ENCODE measurements at places on chromosomes 6 and 20.

- no peak for DNase-seq
Measured at GRCh38 chr20:29300579-29301551, 1956.6 kb upstream of the DEFB115 start.

- no peak for DNase-seq
Measured at GRCh38 chr6:143410859-143411270, 39.6 kb downstream of the ADAT2 start.

GRCh38 chr6:148682990-148683389 lies 63.8 kb upstream of the UST start:
- no peak for DNase-seq

DNA sequence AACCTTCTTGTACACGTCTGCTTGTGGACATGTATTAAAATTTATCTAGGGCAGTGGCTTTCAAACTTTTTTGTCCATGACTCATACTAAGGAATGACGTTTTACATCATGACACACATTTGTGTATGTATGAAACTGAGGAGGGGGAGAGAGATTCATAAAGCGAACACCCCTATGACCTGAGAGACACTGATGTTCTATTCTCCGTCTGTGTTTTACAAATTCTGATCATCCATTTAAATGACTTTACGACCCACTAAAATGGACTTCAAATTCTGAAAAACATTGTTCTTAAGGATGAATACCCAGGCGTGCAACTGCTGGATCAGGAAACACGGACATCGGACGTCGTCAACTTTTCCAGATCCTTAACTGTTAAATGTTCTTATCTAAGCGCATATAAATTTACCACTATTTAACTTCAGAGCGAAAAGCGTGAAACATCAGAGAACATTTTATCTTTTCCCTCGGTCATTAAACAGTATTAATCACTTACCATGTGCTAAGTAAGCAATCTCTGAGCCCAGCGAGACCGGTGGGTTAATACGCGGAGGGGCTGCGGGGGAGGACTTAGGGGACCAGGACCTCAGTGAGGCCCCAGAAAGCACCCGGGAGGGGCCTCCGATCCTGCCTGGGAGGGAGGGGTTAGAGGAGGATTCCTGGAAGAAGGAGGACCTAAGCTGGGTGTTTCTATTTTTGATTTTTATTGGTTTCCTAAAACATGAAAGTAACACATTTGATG lies 1.2 kb downstream of the PLAGL1 start:
- no peak for DNase-seq

GRCh38 chr6:31712296-31712695 lies 2.9 kb upstream of the LY6G6D start:
- DNase-seq: no peak

DNA sequence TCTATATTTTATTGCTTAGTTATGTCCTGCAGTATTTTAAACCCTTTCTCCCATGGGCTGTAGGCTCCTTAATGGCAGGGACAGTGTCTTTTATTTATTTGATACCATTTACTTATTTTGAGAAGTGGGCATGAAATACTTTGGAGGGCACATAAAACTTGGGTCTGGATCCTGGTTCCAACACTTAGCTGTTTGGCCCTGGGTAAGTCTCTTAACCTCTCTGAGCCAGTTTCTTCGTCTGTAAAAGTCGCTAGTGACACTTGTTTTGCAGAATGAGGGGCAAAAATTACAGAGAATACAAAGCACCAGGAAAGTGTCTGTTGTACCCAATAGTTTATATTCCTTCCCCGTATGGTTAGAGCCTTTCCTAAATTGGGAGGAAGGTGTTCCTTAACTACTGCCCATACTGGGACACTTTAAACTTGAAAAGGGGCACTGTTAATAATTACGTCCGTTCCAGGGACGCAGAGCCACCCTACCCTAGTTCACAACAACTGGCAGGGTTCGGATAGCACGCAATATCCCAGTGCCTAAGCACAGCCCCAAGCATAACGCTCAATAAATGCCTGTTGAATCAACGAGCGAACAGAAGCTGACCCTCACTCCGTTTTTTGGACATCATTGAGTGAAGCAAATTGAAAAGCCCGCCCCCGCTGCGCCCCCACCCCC lies 6.0 kb upstream of the ARMC12 start:
- no peak for DNase-seq

GRCh38 chr6:113018351-113019151 lies 671.4 kb downstream of the RFPL4B start:
- DNase-seq: no peak

- DNase-seq: peak; percentile 61
Measured at GRCh38 chr20:59933849-59934585, 580 bp upstream of the SYCP2 start.

- DNase-seq: no peak
Measured at GRCh38 chr20:20303742-20304141, 64.2 kb upstream of the INSM1 start.

- no peak for DNase-seq
Measured at GRCh38 chr6:42032366-42032765, 18.0 kb upstream of the TAF8 start.

DNA sequence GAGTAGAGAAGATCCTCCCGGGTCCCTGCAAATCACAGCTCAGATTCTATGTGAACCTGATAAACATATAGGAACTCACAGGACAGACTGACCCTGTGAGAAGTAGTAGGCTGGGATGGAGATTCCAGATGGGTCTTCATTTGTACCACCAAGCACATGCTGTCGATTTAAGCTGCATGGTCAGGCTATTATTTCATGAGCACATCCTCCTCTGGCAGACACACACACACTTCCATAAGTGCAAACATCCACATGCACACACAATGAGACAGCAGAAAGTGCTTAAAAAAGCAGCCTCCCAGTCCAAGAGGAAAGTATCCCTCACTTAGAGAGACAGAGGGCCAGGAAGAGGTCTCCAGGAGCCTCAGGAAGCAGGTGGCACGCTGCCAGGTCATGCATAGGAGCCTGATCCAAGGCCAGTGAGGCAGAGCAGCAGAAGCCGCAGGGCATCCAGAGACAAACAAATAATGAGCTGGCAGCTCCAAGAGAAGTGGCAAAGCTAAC lies 131.8 kb downstream of the UNC5CL start:
- no peak for DNase-seq

- DNase-seq: no peak
Measured at GRCh38 chr20:24134284-24134683, 145.7 kb upstream of the GGTLC1 start.

DNA sequence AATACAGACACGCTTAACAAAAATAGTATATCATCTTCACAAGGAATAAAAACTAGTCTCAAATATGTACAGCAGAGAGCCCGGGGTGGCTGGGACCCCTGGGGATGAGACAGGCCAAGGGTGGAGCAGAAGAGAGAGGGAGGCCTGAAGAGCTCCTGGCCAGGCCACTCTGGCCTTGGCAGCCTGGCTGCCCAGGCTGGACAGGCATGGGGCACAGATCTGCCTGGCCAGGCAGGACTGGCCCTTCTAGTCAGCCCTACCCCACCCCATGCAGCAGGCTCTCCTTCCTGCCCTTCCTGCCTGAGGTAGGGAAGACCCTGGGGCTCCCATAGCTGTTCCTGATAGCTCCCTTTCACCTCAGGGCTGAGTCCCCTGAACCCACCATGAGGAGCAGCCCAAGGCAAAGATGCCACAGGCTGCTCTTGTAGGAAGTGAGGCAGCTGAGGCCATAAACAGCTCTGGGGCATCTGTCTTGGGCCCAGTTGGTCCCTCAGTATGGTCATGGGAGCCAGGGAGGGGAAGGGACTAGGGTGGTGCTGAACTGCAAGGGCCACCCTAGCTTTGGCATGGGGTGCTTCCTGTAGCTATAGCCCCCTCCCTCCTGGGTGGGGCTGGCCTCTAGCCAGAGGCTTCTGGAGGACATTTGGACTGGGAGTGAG lies 27.1 kb downstream of the COX4I2 start:
- no peak for DNase-seq

- DNase-seq: no peak
Measured at GRCh38 chr20:58224097-58224496, 4.4 kb downstream of the ANKRD60 start.

GRCh38 chr20:12159261-12159660 lies 241.6 kb downstream of the BTBD3 start:
- no peak for DNase-seq

DNA sequence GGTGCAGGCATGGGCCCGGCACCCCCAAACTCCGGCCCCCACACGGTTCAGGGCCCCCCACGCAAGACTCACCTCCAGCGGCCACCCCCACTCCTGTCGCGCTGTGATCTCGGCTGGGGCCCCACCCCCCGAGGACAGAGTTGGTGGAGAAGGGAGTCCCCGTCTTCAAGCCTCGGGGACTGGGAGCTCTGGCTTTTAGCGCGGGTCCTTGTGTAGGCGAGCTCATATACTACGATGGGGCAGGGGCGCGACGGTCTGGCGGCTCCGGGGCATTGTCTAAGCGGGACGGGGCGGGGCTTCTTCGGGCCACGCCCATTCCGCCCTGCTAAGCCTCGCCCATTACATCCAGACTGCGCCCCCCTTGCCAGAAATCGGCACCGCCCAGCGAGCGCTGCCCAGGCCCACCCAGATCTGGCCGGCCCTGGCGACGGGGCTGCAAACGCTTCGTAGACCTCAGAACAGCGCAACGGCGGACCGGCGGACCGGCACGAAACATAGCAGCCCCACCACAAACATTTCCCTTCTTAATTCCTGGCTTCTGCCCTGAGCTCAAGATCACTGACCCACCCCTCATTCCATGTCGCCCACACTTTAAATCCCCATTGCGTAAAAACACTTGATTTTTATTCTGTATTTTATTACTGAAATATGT lies 1.0 kb upstream of the DDAH2 start:
- DNase-seq: peak; percentile 44

DNA sequence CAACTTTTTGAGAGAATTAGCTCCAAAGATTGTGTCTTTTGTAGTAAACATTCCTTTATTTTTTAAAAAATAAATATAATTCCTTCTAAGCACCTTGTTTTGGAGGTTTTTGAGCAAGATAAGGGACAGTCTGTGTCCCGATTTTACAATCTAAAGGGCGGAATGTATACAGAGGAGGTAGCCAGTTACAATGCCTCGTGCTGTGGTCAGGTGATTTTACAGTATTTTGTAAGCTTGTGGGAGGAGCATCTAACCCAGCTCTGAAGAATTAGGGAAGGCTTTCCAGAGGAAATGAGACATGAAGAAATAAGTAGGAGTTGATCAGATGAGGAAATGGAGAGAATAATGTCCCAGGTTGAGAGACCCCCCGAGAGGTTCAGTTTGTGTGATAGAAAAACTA lies 1.3 kb downstream of the HINT3 start:
- DNase-seq: no peak

DNA sequence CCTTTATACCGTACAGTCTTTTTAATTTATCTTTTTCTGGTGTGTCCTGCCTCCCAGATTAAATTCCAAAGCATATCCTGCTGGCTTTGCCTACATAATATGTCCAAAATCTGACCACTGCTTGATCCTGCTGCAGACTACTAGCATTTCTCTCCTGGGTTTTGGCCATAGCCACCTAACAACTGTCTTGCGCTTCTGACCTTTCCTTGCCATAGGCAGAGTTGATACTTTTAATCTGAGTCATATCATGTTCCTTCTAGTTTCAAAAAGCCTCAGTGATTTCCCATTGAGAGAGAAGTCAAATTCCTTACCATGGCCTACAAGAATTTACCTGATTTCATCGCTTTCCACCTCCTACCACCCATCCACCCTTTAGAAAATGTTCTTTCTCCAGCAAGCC lies 104.8 kb downstream of the BCKDHB start:
- no peak for DNase-seq

- DNase-seq: no peak
Measured at GRCh38 chr6:56263596-56264315, 16.4 kb upstream of the COL21A1 start.

DNA sequence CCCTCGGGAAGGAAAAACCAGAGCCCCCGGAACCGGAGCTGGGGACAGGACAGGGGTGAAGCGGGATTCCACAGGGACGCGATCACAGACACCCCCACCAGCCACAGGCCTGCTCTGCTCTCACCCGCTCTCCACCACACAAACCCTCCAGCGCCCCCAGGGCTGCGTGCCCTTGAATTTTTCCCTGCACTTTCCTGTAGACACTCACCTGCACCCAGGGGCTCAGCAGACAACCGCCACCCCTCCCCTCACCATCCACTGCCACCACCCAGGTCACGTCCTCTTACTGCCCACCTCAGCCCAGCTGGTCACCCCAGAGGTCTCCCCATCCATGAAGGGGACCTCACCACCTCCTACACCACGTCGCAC lies 631 bp downstream of the ULBP2 start:
- DNase-seq: no peak

DNA sequence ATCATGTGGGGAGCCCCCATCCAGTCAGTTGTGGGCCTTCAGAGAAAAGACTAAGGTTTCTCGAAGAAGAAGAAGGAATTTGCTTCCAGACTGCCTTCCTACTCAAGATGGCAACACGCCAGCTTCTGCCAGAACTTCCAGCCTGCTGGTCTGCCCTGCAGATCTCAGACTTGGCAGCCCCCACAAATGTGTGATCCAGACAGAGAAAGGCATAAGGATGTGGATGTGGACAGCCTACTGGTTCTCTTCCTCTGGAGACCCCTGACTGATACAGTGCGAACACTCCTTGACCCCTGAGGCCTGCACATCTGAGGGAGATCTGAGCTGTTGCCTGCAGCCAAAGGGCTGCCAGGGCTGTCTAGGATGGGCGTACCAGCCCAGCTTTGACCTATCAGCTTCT lies 8.6 kb downstream of the GABRR1 start:
- no peak for DNase-seq

DNA sequence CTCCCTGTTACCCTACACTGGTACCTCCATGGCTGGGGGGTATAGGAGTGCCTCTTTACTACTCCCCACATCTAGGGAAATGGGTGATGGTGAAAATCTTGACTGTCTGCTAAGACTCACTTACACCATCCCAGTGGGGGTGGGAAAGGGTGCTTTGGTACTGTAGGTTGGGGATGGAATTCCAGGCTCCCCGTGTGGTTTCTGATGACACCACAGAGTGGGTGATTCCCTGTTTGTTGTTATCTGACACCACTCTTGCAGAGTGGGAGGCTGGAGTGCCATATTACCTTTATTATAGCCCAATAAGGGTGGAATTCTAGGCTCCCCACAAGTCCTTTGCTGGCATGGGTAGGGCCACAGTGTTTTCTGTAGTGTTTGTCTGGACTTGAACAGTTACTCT lies 264.6 kb upstream of the MAN1A1 start:
- no peak for DNase-seq

GRCh38 chr6:75349262-75349984 lies 64.8 kb upstream of the TMEM30A start:
- DNase-seq: no peak

GRCh38 chr6:98433325-98434056 lies 400.9 kb upstream of the POU3F2 start:
- no peak for DNase-seq

Data from stimulated activated CD8-positive, alpha-beta memory T cell treated with anti-CD3 and anti-CD28 coated beads, Interleukin-7, amount 100 ng/mL, for 1 hour (primary cell).